SW 1271 (cell line): ENCODE measurements at places on chromosomes 13 and 19.
A peak's percentile ranks its signal among the peaks of the same experiment; 100 is the strongest.

GRCh38 chr13:35711909-35712308, 235.4 kb upstream of the MAB21L1 start:
- DNase-seq: no peak

DNA sequence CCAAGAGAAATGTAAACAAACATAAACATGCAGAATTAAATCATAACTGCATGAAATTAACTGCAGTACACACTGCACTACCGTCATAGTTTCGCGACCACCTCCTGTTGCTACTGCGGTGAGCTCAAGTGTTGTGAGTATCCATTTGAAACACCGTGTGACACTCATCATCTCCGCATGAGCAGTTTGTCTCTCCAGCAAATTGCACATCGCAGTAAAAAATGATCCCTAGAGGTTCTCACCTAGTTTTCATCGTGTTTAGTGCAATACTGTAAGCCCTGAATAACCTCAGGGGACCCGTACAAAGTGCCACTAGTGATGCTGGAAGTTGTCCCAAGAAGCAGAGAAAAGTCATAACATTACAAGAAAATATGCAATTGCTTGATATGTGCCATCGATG, 147.7 kb downstream of the DPF1 start:
- no peak for DNase-seq

- peak; percentile 48 for DNase-seq
These were observed 18.8 kb upstream of the EDDM13 start for GRCh38 chr19:56253737-56254136.

DNA sequence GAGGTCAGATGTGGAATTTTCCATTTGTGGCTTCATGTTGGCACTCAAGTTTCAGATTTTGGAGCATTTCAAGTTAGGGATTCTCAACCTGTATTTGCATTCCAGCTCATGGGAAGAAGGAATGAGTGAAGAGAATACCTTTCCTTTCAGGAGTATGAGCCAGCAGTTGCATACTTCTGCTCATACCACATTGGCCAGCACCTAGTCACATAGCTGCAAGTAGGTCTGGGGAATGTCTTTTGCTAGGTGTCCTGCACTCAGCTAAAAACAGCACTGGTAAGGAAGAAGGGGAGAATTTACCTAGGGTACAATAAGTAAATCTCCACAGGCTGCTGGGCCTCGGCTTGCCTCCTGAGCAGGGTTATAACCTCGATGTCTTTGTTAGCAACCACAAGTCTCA, 24.6 kb upstream of the ATP8A2 start:
- no peak for DNase-seq

DNA sequence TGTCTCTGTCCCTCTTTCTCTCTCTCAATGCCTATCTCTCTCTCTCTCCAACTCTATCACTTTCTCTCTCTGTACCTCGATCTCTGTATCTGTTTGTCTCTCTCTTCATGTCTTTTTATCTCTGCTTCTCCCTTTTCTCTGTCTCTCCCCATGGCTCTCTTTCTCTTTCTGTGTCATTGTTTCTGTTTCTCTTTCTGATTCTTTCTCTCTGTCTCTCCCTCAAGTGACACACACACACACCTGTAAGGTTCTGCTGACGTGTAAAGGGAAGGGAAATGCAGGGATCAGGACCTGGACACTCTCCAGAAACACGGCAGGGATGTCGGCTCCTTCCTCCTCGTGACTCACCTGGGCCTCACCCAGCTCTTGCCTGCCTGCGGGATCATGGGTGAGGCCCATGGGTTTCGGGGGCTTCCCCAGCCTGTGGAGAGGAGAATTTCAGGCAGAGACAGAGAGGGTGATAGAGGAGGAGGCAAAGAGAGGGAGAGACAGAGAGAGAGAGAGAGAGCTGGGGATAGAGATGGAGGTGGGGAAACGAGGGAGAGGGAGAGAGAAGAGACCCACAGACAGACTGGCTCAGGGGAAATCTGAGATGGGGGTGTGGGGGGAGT, 5.4 kb upstream of the PLAUR start:
- DNase-seq: peak; percentile 17
